ENCODE measurements at places on chromosomes 6 and 20.

- DNase-seq, result no peak
These were observed 41.3 kb downstream of the TRMT11 start for GRCh38 chr6:126027601-126028000.

DNA sequence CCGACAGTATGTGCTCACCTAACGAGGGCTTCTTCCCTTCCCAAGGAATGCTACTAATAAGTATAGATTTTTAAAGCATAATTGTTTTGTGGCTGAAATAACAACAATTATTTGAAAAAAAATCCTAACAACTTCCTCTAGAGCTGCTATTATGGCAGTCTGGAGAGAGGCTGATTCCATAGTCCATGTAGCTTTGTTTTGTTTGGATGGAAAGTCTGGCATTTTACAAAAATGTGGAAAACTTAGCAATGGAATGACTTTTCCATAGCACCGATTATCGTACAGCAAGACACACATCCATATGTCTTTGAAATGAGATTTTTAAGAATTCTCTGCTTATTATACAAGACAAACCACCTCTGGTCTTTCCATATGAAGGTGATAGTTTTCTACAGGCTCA, 252.4 kb upstream of the TAB2 start:
- no peak for DNase-seq

- DNase-seq, result no peak
These were observed 51.6 kb upstream of the MLIP start for GRCh38 chr6:54059683-54060082.

GRCh38 chr6:119076173-119076572, 2.3 kb downstream of the FAM184A start:
- no peak for DNase-seq

DNA sequence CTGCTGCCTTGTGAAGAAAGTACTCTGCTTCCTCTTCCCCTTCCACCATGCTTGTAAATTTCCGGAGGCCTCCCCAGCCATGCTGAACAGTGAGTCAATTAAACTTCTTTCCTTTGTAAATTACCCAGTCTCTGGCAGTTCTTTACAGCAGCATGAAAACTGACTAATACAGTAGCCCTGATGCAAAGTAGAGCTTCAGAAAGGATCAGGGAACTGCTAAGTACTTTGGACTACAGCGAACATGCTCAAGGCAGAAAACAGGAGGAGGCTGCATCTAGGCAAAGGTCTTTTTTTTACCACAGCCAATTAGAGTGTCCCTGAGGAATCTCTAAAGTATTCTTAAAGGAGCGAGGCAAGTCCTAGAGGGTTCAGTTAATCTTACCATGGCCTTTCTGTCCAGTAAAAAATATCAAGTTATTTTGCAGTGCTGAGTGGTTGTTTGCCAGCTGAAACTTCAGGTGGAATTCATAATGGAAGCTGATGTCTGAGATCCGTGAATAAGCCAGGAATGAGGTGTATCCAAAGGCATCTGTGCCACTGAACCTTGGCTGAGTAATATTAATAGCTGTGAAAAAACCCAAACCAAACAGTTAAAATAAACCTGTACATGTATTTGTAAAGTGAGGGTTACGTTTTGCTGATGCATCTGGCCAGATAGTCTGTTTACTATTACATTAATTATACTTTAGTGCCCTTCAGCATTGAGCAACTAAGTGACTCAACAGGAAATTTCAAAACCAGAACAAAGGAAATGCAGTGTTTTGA, 170.4 kb downstream of the PHF3 start:
- no peak for DNase-seq

GRCh38 chr20:61692479-61692878, 373.2 kb downstream of the TAF4 start:
- DNase-seq, result no peak

DNA sequence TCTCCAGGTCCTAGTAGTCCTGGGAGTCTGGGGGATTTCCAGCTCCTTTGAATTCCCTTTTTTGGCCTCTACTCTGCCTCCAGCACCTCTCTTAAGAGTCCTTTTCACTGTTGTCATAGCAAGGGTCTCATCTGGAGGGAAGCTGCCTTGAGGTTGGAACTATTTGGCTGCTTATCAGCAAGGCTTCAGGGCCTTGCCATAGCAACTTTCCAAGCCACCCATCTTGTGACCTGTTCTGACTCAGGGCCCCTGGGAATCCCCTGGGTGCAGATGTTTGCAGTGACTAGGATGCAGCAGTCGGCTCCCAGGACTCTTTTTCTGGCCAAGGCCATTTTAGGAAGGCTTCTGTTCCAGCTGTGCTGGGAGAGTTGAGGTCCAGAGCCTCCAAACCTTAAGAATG, 12.4 kb downstream of the PKIG start:
- no peak for DNase-seq

GRCh38 chr6:150279533-150279932, 89.3 kb upstream of the IYD start:
- DNase-seq, result no peak

DNA sequence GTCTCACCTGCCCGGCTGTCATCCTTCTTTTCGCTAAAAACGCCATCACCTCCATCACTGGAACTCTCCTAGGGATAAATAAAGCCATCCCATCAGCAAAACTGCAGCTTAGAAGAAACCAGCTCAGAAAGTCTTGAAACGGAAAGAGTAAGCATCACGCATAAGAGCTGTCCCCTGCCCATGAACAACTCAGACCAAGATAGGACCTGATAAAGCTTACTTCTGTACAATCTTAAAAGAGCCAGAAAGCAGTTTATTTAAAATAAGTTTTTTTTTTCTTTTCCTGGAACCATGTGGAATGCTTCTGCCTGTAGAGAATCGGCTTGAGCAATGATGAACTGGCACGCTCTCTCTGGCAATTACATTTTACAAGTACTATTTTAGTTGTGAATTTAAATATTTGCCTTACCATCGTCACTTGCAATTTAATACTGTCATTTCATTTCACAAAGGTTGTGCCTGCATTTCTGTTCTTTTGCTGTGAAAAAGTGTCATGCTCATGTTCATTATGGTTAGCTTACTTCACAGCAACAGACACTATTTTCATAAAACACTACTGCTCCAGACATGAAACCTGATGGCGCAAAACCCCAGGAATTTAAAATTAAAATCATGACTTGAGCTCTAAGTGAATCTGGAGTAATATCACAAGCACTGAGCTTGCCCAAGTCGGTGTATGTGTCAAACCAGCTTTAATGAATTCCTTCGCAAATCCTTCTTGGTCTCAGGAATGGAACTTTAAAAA, 59.6 kb upstream of the EMILIN3 start:
- no peak for DNase-seq

DNA sequence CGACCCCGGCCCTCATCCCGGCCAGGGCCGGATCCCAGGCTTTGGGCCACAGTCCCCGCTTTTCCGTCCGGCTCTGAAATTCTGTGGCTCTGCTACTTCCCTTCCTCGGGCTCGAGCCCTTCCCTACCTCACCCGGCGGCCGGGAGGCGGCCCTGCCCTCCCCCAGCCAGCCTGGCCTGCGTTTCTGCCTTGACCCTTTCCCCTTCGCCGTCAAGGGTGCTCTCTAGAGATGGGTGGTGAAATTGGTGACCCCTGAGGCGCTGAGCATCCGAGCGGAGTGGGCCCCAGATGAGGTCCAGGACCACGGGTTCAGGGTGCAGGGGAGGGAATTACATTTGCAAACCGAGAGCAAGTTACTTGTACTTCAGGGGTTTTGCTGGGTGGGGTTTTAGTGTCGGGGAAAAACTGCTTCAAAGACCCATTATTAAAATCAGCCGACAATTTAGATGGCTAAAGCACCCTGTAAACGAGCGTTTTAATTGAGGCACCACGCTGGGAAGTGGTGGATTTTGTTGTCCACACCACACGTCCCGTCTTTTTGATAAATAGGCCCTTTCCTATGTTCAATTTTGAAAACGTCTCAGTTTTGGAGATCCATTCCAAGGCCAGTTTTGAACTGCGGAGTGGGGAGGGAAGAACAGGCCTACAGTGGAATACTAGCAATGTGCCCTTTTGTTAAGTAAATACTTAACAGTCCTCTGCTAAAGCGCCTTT, 9.9 kb downstream of the TFAP2A start:
- no peak for DNase-seq

- no peak for DNase-seq
These were observed 16.9 kb downstream of the NDRG3 start for GRCh38 chr20:36728986-36729385.

GRCh38 chr20:58406422-58407001, 17.5 kb downstream of the VAPB start:
- no peak for DNase-seq

DNA sequence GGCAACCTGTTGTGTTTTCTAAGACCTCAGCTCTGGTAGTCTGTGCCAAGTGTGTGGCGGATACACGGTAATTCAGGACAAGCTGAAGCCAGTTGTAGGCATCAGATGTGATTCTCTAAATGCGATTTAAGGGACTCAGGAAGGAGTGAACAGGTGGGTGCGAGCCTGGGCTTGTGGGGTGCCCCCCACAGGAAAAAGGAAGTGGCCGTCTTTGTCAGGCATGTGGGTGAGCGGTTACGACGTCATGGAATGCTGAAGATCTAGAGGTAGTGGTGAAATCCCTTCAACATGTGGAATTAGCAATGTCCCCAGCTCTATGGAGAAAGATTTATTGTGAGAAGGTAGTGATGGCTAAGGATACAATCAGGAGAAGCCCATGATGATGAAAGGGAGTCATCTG, 95.1 kb upstream of the EXOC2 start:
- DNase-seq, result no peak

DNA sequence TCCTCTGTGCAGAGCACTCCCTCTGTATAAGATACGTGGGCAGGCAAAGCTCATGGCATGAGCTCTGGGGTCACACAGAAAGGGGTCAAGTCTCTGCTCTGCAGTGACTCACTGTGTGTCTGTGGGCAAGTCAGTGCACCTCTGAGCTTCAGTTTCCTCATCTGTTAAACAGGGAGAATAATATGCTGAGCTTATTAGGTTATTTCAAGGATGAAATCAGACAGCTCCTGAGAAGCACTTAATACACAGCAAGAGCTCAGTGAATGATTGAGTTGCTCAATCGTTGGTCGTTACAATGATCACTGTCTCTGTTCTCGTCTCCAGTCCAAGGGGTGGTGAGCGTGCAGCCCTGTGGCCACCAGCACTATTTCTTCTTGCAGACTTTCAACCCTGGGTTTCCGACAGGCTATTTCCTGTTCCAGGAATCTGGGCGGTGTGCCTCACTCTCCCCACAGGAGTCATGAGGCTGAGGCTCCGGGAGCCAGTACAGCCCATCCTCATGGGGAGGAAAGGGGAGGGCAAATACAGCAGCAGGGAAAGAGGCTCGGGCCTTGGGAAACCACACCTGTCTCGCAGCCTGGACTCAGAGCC, 28.9 kb downstream of the KIAA1755 start:
- DNase-seq, result no peak

DNA sequence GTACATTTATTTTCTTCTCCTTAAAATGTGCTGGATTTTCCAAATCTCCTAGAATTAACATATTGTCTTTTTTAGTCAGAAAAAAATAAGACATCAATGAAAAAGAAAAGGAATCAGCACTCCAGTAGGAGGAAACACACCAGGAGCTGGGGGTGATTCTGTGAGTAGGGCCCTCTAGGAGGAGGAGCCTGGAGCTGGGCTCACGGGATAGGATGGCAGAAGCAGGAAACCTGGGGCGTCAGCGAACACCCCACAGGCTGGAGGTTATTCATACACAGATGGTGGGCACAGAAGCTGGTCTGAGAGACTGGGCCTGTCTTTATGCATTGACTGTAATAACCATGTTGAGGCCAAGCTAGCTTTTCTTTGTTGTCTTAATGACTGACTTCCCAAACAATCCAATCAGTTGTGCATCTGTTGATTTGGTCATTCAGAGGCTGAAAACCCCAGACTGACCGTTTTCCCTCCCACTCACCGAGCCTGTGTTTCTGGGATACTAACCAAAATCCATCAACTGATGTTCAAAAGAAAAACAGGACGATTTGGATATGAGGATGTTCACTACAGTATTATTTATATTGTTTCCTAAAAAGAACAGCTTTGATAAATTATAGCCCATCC, 53.1 kb downstream of the CPNE5 start:
- DNase-seq, result no peak

- DNase-seq, result no peak
These were observed 61.7 kb upstream of the NOX3 start for GRCh38 chr6:155517294-155517693.

GRCh38 chr6:97732045-97732444, 449.0 kb upstream of the MMS22L start:
- no peak for DNase-seq

DNA sequence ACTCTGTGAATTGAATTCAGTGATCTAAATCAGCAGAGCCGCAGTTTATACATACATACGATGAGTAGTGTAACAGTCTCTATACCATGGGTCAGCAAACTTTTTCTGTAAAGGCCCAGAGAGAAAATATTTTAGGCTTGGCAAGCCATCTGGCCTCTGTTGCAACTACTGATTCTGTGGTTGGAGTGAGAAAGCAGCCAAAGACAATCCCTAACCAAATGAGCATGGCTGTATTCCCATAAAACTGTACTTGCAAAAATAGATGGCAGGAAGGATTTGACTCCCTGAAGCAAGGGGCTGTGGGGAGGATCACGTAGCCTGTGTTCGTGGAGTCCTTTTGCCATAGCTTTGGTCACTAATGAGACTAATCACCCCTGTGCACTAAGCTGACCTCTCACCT, 17.9 kb upstream of the MOCS1 start:
- DNase-seq, result no peak

DNA sequence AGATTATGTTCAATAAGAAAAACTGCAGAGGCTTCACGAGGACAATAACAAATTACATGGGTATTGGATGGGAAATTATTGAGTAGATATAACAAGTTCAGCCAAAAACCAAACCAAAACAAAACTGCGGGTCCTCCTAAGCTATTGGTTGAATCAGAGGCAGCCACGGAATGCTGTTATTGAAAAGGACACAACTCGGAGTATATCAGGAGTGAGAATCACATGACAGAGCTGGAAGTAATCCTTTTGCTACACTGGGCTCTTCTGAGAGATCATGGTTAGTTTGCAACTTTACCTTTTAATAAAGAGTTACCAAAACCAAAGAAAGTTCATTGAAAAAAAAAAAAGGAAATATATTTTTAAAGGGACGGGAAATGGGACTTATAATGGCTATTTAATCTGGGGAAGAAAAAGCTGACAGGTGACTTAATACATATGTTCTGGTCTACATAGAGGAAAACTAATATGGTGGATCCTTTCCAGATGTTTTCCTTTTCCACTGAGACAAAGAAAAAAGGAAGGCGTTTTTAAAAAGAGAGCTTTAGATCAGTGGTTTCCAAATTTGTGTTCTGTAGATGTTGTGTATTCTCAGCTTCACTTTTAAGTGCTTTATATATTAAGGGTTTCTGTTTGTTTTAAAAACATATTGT, 6.9 kb upstream of the CITED2 start:
- DNase-seq, result no peak
